SK-N-SH (cell line): ENCODE measurements at places on chromosomes 16 and 17.
A peak's percentile ranks its signal among the peaks of the same experiment; 100 is the strongest.

DNA sequence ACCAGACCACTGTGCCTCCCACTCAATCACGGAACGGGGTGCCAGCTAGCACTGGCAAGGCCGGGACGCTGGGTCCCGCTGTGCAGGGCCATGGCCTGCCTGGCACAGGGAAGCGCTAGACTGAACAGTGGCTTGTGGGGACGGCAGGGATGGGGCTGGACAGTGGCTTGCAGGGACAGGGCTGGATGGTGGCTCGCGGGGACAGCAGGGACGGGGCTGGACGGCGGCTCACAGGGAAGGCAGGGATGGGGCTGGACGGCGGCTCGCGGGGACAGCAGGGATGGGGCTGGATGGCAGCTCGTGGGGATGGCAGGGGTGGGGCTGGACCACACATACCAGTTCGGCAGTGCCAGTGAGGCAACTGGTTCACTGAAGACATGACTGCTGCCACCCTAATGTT lies 32.6 kb downstream of the LMF1 start:
- DNase-seq: no peak

DNA sequence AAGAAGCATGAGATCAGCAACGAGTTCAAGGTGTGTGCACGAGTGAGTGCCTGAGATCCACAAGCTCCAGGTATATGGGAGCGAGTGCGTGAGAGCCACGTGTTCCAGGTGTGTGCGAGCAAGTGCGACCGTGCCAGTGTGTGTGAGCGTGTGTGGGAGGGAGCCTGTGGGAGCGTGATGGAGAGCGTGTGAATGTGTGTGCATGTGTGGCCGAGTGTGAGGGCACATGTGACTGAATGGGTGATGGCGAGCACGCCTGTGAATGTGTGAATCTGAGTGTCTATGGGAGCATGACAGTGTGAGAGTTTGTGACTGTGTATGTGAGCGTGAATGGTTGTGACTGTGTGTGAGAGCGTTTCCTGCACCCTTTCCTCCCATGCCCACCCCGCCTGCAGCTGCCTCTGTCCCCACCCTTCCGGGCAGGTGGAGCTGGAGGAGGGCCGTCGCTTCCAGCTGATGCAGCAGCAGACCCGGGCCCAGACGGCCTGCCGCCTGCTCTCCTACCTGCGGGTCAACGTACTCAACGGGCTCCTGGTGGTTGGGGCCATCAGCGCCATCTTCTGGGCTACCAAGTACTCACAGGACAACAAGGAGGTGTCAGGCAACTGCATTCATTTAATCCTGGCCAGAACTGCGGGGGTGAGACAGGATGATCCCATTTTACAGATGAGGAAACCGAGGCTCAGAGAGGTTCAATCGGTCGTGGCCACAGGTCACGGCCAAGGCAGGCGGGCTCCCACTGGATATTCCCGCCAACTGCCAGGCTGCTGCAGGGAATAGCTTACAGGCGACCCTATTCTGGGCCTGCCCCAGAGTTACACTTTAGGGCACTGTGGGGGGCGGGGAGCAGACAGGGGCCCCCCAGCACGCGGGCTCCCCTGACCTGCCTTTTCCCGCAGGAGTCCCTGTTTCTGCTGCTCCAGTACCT lies 3.7 kb downstream of the TMC8 start:
- peak; percentile 84 for DNase-seq

DNA sequence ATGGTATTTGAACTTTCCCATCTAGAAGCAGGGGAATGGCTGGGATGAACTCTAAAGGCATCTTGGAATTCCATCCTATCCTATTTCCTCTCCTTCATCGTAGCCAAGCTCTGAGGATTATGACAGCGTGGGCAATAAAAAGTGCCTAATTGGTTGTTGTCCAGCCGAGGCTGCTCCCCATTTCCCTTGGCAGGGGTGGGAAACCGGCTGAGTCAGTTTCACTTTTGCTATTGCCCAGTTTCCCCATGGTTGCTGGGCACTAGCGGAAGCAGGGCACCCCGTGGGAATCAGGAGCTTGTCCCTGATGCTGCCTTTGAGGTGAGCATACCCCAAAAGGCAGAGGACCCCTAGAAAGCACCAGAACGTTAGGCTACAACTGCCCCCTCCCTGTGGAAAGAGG lies 13.8 kb upstream of the SP2 start:
- DNase-seq: no peak

GRCh38 chr17:33904476-33904875 lies 350.6 kb upstream of the CCL2 start:
- no peak for DNase-seq

DNA sequence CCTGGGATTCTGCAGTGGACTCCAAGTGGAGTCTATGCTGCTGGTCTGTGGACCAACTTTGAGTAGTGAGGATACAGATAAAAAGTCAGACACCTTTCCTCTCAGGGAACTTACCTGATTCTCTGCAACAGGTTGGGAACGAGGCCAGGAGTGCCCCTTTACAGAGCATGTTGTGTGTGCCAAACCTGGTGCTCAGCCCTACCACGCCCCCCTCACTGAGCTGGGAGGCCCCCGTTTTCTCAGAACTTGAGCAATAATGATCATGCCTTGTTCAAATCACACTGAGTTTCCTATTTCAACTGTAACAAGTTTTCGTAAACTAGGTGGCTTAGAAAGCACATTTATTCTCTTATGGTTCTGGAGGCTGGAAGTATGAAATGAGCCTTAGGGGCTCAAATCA lies 182.0 kb downstream of the COPRS start:
- DNase-seq: no peak

DNA sequence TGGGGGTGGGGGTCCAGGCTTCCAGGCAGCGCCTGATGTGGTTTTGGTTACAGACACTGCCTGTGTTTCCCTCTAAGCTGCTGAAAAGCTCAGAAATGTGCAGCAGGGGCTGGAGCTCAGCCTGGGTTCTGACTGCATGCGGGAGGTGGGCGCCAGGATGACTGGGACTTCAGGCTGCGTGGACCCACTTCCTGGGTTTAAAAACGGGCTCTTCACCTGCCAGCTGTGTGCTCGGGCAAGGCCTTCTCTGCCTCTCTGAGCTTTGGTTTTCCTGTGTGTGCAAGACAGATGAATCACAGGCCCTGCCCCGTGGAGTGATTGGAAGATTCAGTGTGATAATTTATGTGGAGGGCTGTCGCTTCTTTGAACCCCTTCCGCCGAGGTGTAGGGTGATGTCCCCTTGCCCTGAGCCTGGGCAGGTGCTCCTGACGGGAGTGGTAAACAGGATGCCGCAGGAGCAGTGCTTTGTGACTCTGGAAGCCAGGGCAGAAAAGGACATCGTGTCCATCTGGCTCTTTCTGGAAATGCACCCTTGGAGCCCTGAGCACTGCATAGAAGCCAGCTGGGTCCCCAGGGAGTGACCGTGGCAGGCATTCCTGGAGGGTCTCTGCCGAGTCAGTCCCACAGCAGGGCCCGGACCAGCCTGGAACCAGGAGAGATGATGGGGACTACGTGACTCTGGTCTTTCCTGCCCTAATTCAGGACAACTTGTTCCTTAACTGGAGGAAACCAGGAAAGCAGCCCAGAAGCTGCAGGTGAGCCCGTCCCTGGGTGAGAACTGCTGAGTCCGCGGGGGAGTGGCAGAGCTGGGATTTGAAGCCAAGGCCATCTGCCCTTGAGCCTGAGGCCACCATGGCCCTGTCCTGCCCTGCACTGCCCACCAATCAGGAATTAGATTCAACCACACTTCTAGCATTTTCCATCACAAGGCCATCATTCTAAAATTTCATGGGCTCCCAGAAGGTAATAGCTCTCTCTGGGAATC lies 28.5 kb upstream of the SLC7A5 start:
- no peak for DNase-seq

DNA sequence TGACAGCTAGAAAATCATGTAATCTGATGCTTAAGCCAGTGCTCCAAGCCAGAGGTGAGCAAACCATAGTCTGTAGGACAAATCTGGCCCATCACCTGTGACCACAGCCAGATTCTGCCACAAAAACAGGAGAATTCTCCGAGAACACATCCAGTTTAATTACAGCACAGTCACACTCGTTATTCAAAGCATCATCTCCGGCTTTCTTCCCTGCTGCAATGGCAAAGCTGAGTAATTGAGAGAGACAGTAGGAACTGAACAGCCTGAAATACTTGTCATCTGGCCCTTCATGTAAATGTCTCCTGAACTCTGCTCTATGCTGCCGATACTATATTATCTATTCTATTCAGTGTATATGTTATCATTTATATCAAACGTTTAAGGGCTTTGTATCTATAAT lies 121.4 kb upstream of the FOXF1 start:
- DNase-seq: no peak

DNA sequence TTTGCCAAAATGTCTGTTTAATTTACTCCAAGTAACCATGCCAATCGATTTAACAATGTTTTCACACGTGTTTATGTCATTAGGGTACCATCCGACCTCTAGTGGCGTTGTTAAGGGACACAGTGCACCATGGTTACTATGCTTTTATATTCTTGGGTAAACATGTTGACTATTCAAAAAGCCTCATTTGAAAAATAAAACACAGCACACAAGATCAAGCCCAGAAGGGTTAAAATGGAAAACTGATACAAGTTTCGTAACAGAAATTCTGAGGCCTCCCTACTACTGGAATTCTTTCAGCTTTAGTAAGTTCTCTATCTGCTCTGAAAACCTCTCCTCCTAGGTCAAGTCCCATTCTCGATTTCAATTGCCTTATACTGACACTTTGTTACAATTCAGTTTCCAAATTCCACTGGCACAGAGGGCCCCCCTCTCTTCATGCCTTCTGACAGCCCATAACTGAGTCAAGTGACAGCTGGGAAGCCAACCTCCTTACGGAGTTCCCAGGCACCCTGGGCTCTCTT lies 2.1 kb downstream of the CFAP20 start:
- no peak for DNase-seq

DNA sequence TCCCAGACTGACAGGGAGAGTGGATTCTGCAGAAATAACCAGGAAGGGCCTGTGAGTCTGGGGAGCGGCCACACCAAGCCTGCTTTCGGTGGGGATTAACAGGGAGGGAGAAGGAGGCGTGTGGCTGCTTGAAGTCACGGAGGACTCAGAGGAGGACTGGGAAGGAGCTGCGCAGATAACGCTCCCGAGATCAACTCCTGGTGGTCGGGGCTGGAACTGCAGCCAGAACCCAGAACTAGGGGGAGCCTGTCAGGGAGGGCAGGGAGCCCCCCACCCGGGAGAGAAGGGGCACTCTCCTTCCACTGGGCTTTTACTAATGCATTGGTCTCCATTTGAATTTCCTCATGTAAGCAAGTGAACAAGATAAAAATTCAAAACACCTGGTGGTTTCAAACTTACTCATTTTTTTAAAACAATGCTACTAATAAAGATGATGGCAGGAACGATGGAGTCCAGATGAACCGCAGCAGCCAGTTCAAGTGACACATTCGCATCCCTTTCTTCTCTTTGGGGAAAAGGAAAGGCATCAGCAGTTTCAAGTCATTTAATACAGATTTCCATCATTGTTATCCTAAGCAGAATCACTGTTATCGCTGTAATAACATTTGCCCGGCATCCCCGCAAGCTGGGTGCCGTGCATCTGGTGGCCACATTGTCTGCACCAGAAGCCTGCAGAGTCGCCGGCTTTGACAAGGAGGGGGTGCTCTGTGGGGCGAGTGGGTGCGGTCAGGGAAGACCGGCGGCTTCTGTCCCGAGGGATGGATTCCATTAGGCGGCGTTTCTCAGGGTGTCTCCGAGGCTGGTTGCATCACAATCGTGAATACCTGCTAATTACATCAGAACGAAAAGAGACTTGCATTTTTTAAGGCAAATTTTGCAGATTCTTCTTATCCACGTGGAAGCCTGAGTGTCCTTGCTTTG lies 183.0 kb downstream of the FOXL1 start:
- peak; percentile 73 for DNase-seq

DNA sequence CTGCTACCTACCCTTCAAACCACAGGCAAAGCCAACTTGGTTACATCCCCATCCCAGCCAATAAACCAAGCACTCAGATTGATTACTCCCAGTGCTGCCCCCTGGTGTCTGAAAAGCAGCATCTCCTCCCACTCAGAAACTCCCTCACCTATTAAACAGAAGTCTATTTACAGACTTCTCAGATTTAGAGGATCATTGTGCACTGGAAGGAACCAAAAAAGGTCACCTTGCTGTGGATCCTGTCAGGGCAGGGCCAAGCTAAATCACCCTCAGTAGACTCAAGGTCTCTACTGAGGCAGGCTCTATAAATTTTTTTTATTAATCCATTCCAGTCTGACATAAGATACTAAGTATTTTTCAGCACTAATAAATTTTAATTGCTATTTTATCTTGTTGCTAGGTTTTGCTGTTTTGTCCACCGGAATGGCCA lies 17.6 kb downstream of the HIGD1B start:
- peak; percentile 79 for DNase-seq

- no peak for DNase-seq
These were observed 44.4 kb downstream of the BANP start for GRCh38 chr16:87995644-87996043.

GRCh38 chr17:77184474-77184873 lies 43.7 kb downstream of the SEC14L1 start:
- DNase-seq: peak; percentile 54

DNA sequence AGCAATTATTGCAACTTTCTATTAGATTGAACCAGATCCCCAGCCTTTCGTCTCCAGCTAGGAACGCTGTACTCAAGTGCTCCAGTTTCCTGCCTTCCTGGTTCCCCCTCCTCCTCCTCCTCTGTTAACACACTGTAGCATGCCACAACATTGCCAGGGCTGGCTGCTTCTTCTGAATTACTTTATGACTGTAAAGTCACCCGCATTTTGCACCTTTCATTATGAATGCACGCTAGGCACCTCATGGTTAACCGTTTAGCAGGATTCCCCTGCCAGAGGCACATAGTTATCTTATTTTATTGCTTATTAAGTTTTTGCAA lies 4.5 kb downstream of the ZNF423 start:
- DNase-seq: no peak

DNA sequence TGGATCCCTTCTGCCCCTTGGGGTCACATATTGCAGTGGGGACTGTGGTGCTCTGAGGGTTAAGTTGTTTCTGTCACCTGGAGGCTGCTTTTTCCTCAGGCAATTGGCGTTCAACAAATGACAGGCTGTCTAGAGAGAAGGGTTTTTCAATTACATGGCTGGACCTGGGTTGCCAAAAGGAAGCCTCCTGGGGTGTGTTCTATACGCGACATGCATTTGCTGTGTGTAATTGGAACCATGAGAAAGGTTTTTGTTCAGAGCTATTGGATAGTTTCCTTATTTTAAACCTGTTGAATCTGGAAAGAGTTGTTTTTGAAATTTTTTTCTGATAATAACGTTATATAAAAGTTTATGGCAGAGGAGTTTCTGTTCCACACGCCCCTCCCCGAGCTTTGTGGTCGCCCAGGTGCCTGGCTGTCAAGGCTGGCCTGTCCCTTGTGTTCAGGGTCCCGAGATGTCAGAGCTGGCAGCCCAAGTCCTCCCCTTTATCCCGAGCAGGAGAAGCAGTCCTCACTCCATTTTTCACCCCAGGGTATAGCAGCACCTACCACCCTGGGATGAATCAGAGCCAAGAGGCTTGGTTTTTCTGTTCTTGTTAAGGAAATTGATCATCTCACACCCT lies 26.1 kb upstream of the ZNF750 start:
- DNase-seq: no peak
